ENCODE measurements at places on chromosomes 3 and 15.

GRCh38 chr3:10520072-10520471 lies 14.7 kb upstream of the ATP2B2 start:
- DNase-seq: no peak

DNA sequence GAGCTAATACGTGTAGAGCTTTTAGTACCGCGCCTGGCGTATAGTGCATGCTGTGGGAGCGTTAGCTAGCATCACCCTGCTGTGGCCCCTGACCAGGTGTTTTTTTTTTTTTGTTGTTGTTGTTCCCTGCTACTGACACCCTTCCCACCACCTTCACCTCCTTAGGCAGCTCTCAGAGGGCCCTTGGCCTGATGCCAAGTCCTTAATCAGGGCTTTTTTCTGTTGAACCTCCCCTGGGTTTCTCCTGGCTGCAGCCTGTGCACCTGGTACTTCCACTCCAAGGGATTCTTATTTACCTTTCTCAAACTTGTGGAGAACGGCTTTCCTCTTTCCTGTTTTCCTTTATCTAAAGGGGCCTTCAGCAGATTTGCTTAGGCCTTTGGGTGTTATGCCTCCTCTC lies 53.3 kb downstream of the SLC7A14 start:
- no peak for DNase-seq

GRCh38 chr15:88476635-88477060 lies 9.1 kb downstream of the MRPS11 start:
- DNase-seq: peak; percentile 35

GRCh38 chr15:88902221-88902835 lies 7.0 kb upstream of the HAPLN3 start:
- DNase-seq: no peak

- DNase-seq: no peak
These were observed 544.6 kb upstream of the LMCD1 start for GRCh38 chr3:7957024-7957423.

GRCh38 chr3:40719660-40720287 lies 195.0 kb downstream of the ZNF621 start:
- no peak for DNase-seq

GRCh38 chr3:127534161-127534451 lies 56.4 kb downstream of the TPRA1 start:
- no peak for DNase-seq

DNA sequence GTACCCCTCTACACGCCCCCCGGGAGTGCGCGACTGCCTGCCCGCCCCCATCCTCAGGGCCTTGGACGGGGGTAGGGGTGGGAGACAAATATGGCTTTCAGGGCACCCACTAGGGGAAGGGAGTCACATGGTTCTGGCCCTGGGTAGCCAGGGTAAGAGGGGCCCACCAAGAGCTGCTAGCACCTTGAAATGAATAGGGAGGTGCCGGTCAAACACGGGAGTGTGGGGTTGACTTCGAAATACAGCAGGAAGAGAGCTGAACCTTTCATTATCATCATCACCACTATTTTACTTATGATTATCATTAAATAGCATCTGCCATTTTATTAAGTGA lies 489.1 kb downstream of the MAGI1 start:
- no peak for DNase-seq

- DNase-seq: no peak
These were observed 305.3 kb downstream of the EPHB1 start for GRCh38 chr3:135100366-135100765.

DNA sequence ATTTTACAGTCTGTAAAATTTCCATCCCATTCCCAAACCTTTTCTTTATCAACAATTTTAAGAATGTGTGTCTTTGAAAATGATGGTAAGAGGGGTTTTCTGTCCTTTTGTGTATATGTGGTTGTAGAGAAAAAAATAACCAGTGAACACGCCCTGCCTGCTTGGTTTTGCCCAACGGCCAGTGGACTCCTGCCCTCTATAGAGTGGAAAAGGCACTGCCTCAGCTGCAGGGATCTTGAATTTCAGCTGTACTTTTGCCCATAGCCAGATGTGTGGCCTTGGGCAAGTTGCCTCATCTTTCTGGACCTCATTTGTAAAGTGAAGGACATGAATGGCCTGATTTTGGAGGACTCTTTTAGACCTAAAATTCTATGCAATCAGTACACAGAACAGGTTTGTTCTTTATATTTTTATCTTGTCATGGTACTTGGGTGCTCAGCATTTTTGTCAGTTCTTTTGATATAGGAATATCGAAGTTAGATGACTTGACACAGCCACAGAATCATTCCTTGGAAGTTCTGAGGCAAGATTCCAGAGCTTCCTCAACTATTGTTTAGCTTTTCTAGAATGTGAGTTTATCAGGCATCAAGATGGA lies 81.0 kb downstream of the CLDN11 start:
- DNase-seq: peak; percentile 7

DNA sequence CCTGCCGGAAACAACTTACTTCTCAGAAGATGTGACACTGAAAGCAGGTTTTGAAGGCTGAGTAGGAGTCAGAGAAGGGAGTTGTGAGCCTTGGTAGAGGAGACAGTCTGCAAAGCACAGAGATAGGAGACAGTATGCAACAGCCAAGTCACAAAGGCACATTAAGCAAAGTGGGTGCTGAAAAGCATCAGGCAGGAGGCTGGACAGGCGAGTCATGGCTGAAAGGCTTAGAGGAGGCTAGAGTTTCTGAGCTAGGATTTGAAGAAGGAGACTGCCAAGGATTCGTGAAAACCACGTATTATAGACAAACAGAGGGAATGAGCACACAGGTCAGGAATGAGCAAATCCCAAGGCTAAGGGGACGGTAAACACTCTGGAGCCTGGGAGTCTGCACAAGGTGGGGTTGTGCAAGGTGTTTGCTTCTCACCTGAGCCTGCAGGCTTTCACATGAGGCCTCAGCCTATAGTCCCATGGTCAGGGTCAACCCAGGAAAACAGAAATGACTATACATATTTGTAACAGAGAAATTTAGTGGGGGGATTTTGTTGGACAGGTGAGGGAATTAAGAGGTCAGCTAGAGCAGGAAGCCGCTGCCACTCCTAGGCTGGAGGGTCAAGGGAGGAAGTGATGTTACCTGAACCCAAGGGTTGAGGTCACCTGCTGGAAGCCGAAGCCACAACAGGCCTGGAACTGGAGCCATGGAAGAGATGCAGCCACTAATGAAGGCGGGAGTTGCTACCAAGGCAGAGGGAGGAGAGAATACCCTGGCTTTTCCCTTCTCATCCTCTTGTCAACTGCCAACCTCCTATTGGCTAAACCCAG lies 23.1 kb upstream of the TRIM71 start:
- no peak for DNase-seq

DNA sequence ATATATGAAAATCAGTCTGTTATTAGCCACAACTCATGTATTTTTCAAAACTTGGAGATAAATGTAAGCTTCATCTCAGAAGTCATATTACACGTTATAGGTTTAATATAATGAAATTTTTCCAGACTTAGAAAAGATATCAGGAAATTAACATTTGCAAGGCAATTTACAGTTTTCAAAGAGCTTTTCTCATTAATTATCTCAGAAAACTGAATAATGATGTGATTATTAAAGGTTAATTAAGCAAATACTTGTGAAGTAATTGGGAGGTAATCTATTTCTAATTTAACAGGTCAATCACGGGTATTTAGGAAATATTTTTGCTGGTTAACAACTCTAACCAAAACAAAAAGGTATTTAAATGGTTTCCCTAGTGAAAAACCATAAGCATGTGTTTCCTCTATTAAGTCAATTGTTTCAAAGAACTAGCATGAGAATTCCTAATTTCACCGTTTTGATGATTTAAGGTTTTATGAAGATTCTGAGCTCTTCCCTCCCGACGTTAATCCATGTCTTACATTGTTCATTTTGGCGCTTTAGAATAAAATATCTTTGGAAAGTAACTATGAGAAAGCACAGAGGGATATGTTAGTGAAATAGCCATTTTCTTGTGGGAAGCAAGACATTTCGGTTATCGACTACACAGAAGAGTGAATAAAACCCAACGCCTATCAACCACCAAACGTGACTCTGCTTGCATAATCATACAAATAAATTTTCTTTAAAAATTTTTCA lies 1.5 kb upstream of the NEO1 start:
- no peak for DNase-seq

DNA sequence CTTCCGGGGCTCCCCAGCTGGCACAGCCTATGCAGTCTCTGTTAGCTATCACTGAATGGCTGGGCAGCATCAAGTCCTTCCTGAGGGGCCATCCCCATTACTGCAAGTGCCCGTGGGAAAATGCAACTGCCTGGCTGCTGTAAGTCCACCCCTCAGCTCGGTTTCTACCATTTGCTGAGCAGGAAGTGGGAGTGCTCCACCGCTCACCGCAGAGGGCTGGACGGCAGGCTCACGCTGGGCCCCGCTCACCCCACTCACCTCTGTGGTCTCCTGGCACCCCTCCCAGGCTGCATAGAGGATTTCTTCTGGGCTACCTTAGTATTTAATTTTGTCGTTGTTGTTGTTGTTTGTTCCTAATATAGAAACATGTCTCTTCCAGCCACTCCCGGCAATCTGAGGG lies 270.2 kb downstream of the PLCL2 start:
- DNase-seq: no peak

DNA sequence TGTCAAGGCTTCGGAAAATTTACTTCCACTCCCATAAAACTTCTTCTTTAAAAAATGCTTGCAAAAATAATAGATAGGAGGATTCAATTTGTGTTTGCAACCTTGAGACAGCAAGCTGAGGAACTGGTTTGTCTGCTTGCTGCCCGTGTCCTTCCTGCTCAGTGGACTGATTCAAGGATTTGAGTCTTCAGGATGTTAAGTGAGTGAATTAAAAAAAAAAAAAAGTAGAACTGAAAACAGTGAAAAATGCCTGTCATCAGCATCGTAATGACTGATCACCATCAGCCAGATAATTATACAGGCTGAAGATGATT lies 453.7 kb downstream of the FGF12 start:
- DNase-seq: no peak

DNA sequence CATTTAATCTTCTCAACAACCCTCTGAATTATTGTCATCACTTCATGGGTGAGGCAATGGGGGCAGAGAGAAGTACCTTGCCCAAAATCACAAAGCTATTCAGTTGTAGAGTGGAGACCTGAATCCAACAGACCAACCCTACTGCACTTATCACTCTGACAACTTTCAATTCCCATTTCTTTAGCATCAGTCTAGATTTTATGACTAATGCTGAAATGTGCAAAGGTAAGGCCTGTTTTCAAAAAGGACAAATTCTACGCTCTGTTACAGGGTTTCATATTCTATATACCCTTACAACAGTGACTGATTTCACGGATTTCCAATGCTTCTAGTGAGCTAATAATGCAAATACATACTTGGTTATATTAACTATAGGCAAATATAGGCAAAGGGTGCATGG lies 286.0 kb downstream of the ADAMTS17 start:
- no peak for DNase-seq

DNA sequence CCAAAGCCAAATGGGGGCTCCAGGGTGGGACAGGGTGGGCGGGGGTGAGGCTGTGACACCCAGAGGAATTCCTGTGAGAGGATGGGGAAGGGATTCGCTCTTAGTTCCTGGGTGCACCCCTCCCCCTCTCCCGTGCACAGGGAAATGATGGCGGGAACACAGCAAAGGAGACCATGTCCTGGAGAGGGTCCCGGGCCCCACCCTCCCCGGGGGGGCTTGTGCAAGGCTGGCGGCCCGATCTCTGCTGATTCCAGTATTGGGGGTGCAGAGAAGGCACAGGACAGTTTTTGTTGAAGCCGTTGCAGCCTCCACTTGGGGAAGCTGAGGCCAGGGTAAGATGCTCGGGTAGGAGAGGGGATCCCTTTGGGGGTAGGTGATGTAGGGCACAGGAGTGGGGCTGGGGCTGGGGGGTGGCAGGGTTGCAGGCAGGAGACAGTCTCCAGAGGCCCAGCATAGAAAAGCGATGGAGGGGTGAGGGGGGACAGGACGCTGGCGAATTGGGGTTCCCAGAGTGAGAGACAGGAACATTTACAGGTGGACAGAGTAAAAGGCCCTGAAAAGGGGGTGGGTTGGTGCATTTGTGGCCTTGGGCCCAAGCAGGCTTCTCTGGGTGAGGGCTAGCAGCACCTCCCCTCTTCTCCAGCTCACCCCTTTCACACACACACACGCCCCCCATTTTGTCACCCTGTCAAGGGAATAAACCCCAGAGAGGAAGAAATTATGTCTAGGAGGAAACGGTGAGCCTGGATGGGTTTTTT lies 38.5 kb downstream of the HMCES start:
- DNase-seq: no peak

DNA sequence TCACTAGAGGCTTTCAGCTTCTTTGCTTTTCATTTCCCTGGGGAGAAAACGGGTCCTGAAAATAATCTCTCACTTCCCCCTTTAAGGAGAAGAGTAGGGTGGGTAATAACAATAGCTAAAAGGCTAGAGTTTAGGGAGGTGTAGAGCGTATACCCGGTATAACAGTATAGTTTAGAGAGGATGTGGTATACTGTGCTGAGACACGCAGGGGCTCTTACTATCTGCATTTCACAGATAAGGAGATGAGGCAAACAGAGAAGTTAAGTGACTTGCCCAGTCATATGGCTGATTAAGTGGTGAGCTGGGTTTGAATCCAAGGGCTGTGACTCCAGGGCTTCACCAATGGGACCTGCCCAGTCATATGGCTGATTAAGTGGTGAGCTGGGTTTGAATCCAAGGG lies 15.0 kb upstream of the KCNMB3 start:
- DNase-seq: no peak

DNA sequence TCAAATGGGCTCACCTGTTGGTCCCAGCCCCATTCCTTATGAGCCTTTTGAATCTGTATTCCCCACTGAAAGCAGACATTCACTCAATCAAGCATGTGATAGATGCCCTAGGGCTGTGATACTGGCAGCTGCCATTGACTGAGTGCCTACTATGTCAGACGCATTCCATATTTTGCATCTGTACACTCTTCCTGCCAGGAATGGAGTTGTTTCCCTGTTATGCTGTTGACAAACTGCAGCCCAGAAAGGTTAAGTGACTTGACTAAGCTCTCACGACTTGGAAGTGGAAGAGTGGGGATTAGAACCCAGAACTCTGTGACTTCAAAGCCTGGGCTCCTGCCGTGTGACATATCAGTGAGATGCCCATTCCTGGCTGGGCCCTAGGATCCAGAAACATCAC lies 211.4 kb downstream of the RPLP1 start:
- DNase-seq: no peak

GRCh38 chr3:171871392-171872274 lies 28.5 kb downstream of the TMEM212 start:
- DNase-seq: no peak

- DNase-seq: no peak
These were observed 52.1 kb downstream of the LSM3 start for GRCh38 chr3:14230729-14231128.

Measured in CD4-positive, alpha-beta T cell treated with Interleukin-2 at 100 ng/mL for 4 hours (primary cell).